NCI-H1417 (cell line): ENCODE measurements at places on chromosomes 11 and 22.

GRCh38 chr11:132073787-132074186, 703.4 kb downstream of the NTM start:
- no peak for DNase-seq

DNA sequence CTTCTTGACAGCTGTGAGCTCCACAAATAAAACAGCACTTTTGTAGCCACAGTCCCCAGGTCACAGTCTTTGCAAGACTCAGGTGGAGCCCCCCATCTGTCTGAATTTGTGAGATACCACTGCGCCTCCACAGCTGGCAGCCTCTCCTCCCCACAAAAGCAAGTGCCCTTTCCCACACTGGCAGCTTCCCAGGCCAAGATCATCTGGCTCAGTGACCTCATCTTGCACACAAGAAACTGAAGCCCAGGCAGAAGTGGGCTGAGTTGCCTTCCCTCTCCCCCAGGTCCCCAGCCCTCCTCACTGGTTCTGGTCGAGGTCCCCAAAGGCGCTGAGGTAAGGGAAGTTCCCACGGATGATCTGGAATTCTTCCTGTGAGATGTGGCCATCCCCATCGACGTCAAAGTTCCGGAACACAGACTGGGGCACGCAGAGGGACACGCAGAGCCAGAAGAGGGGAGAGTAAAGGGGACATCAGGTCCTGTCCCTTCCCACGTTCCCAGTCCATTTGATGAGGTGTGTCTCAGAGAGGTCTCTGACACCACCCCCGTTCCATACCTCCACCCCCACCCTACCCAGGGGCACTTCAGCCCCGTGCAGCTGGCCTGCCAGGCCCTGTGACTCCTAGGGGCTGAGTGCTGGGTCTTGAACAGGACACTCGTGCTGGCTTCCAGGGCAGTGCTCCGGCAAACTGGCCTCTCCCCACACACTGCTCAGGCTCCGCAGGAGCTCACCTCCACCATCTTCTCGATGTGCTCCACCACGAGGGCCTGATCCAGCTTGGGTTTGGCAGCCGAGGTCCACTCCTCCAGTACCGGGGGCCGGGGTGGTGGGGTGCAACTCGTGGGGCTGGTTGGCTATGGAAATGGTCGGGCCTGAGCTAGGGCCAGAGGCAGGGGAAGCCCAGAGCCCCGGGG, 8.9 kb downstream of the RASGRP2 start:
- DNase-seq: no peak

DNA sequence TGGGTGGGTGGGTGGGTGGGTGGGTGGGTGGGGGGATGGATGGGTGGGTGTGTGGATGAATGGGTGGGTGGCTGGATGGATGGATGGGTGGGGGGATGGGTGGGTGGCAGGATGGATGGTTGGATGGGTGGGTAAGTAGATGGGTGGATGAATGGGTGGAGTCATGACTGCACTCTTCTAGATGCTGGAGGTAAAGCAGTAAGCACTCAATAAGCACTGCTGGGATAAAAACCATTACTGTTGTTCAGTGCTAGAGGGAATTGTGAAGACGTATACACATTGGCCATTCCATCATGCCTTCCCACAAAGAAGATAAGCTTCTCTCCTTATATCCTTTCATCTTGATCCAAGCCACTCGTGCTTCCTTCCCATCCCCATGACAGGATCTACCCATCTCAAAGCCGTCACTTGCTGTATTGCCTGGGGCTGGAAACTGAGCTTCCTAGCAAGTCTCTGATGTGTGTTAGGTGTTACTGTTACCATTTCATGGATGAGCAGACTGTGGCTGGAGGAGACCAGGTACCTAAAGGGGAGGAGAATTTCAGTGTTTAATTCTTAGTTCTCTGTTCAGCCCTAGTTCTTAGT, 74.8 kb downstream of the MICAL2 start:
- DNase-seq: no peak

- no peak for DNase-seq
These were observed 3.8 kb upstream of the CPT1A start for GRCh38 chr11:68845351-68846002.

- no peak for DNase-seq
These were observed 11.3 kb downstream of the CUL5 start for GRCh38 chr11:108019870-108020540.

DNA sequence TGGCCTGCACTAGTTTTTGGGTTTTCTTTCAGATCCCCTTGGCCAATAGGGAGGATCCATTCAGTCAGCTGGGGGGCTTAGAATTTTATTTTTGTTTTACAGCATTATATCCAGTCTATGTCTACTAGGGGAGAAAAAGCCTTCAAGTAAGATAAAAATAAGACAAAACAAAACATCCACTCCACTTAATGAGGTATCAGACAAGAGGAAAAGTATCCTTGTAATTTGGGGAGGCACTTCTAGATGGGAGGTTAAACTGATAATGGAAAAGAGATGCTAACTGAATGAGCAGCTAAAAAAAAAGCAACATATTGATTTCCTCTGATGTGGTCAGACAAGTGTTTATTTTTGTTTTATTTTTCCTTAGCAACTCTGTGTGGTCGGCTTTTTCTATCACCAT, 278.0 kb upstream of the ANO3 start:
- DNase-seq: no peak

GRCh38 chr22:41928593-41929417, 2.2 kb upstream of the TNFRSF13C start:
- peak; percentile 35 for DNase-seq

DNA sequence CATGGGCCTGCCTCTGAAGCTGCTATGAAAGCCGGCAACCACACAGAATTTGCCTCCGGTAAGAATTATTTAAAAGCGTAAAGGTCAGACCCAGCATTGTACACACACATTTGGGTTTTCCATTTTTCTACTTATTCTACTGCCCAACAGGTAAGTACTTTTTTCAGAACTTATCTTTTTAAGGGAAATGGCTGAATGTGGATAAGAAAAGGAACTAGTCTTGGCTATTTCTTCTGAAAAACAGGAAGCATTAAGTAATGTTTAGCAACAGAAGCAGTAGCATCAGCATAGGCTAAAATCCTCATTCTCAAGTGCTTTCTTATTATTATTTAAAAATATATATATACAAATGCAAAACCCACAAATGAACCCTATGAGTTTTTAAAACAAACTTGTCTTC, 103.1 kb downstream of the MPPED2 start:
- no peak for DNase-seq

GRCh38 chr11:62613291-62613778, 278 bp downstream of the ROM1 start:
- no peak for DNase-seq
